Stimulated activated CD4-positive, alpha-beta T cell treated with anti-CD3 and anti-CD28 coated beads, Interleukin-15, amount 100 ng/mL, for 1 hour (primary cell): ENCODE measurements at places on chromosomes 5 and 9.

DNA sequence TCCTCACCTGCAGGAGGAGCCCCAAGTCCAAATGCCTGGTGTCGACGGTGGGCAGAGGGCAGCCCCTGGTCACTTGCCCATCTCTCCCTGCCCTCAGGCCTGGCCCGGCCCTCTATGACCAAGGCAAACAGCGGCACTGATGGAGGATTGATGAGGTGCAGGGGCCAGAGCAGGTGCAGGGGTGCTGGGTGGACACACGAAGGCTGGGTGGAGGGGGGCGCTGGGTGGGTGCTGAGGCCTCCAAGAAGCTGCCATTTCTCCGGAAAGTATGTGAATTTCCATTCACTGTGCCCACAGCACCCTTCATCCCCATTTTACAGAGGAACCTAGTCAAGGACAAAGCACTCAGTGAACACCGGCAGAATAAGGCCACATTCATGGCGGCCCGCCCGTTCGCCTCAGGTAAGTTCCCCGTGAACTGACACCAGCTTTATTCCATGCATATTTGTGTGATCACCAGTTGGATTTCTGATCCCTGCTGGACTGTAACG, 143.8 kb upstream of the PPP1R26 start:
- DNase-seq, result no peak

DNA sequence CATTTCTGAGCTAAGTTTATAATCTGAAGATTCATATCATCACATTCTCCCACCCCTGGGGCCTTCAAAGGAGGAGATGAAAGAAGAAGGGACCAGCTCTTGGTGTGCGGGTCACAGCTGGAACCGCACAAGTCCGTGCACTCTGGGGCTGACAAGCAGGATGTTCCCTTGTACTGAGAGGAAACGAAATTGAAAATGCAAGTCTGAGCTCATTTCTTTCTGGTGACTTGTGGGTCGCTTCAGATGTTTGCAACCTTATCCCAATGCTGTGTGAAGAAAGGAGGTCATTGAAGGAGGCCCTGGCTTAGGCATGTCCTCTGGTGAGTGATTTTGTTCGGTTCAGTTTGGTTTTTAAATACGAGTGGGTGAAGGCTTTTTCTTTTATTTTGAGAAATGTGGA, 59.6 kb downstream of the C9orf152 start:
- DNase-seq, result peak; percentile 18

GRCh38 chr5:1396293-1396816, 48.9 kb downstream of the SLC6A3 start:
- no peak for DNase-seq

- no peak for DNase-seq
Observed at GRCh38 chr9:2859776-2860379, 16.0 kb upstream of the PUM3 start.

- no peak for DNase-seq
Observed at GRCh38 chr5:25301836-25302235, 657.1 kb upstream of the CDH10 start.

- DNase-seq, result no peak
Observed at GRCh38 chr5:5781335-5781734, 358.9 kb downstream of the ICE1 start.

DNA sequence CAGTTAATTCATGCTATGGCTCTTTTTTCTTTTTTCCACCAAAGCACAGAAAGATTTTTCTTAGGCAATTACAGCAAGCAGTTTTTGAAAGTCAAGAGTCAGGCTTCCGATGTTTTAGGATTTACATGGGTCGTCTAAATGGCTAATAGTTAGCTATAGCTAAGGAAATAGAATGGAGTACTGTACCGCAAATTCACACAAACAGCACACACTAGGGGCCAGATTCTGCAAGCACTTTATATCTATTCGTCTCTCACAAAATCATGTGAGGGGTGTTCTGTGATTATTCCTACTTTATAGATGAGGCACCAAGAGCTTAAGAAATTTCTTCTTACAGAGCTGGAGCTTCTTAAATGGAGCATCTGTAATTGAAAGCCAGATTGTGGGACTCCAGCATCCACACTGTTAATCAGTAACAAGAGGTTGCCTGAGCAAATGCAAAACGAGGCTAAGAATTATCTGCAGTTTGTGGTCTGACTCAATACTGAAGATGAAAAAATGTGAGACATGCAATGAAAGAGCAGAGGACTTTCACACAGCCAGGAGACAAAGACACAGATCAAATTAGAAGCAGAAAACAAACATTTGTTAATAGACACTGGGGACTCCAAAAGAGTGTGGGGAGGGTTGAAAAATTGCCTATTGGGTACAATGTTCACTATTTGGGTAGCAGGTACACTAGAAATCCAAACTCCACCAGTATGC, 62.7 kb upstream of the CTXN3 start:
- DNase-seq, result no peak

GRCh38 chr5:134541736-134542376, 16.4 kb downstream of the JADE2 start:
- DNase-seq, result no peak

DNA sequence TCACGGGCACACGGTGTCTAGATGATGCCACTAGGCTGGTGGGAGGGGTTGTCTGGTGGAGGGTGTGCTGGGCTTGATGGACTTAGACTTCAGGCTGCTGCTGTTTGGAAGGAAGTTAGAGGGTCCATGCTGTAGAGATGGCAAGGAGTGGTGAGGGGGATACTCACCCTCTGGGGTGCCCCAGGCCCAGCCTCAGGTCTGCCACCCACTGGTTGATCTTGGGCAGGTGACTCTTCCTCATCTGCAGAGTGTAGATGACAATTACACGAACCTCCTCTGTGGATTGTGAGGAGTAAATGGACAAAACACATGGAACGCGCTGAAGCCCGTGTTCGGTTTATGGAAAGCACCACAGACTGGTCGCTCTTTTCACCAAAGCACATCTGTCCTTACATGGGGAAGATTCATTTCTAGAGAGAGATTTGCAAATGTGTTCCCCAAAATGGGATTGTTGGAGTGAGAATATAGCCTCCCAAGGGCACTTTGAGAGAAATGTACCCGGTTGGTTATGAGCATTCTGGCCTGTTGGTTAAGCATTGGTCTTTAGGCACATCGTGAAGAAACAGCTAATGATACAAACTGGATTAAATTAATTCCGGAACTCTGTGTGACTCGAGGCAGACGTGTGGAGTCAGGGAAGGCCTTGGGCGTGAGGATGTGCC, 58.2 kb downstream of the ZNF618 start:
- no peak for DNase-seq

DNA sequence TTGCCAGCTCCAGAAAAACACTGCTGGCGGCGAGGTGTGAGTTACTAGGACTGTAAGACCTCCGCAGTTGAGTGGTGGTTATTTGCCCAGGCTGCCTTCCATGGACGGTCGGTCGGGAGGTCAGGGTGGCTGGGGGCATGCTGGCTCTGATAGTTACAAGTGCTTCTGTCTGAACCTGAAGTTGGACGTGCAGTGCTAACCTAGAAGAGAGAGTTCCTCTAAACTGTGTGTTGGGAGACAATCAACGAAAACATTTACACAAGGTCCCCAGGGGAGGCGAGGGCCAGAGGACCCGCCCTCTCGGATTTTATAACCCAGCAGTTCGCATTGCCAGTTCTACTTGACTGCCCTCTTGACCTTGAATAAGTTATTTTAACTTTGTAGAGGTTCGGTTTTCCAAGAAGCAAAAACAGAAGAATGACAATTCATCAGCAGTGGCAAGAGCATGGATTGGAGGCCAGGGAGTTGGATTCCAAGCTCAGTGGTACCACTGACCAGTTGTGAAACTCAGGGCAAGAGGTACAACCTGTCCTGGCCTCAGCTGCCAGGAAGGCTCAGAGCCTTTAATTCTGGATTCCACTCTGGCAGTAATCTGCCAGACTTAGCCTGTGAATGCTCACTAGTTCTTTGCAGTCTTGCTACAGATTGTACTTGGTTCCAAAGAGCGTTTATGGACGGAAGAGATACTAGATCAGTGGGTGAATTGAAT, 28.7 kb upstream of the PDE8B start:
- no peak for DNase-seq

DNA sequence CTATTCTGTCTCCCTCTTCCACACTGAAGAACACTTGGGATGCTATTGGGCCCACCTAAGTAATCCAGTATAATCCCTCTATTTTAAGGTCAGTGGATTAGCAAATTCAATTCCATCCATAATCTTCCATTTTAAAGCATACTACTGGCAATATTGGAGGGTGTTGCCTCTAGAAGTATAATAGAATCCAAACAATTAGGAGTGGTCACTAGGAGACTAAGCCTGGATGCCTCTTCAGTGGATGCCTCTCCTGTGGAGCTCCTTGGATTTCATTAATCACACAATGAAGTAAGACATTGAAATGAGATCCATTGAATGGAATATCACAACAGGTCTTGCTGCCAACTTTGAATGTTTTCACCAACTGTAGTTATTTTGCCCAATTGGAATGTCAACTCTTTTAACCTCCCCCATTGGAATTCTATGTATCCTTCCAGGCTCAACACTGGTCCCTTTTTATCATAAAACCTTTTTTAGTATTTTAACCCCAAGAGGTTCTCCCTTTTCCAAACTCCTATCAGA, 311.6 kb downstream of the PLK2 start:
- DNase-seq, result no peak

DNA sequence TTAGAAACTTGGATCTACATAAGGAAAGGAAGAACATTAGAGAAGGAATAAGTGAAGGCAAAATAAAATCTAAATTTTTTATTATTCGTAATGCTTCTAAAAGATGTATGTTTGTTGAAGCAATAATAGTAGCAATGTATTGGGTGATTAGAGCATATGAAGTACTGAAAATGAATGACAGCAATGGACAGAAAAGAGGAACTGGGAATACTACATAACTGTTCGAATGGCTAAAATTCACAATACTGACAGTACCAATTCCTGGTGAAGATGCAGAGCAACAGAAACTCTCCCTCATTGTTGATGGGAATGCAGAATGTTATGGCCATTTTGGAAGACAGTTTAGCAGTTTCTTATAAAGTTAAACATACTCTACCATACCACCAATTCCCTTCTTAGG, 177.3 kb upstream of the SPEF2 start:
- no peak for DNase-seq

- no peak for DNase-seq
Observed at GRCh38 chr5:116358911-116359418, 215.7 kb downstream of the SEMA6A start.

DNA sequence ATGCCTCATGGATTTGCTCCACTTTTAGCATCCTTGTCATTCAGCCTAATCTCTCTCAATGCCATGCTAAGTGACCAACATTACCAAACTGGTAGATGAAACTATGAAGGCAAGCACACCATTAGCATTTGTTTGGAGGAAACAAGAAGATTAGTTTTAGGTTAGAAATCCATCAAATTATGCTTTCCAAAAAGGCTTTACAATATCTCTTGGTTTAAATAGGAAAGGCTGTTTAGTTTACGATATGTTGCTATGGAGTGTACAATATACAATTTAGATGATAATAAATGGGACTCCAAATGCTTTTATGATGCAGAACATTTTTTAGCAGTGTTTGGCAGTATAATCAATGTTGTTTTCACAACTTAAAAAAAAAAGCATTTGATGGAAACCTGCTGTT, 47.8 kb upstream of the CTXN3 start:
- no peak for DNase-seq

DNA sequence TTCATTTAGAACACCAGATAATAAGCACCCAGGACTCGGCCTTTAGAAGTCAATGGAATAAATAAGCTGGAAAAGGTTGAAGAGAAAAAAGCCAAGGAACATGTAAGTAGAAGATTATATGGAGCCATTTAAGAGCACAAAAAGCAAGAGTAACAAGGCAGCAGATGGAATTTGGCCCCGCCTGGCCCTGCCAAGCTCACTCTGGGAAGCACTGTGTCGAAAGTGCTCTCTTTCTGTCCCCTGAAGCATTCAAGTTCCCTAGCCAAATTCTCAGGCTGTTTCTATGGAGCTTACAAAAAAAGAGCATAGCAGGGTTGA, 73.0 kb upstream of the GPR151 start:
- no peak for DNase-seq

GRCh38 chr5:92633875-92634487, 947.0 kb downstream of the NR2F1-AS1 start:
- no peak for DNase-seq

DNA sequence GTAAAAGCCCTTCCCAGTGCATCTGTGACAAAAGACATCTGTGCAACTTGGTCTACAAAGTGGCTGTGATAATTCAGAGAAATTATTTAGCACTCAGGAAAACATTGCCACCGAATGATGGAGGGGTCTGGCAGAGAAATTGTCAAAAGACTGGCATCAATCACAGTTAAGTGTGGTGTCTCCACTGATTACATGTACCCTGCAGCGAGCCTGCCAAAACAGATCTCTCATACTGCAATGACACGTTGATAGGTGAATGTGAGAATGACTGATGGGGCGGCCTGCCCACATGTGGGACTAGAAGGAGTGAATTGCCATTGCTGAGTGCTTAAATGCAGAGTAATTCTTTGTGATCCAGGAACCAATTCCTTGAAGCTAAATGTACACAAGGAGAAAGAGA, 136.4 kb upstream of the PCSK5 start:
- no peak for DNase-seq

DNA sequence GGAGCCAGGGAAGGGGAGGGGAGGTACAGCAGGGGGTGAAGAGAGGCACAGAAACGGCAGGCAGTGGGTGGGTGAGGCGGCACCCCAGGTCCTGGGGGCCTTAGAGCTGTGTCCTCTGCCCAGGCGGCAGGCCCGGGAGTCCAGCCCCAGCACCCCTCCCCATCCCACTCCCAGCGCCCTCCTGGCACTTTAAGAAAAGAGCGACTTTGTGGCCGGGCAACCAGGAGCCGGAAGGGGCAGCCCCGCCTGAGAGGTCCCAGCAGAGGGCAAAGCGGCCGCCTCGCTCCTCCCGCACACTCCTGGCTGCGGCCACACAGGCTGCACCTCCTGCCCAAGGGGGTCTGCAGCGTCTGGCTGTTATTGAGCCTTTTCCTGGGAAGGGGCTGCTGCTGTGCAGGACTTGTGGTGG, 42.6 kb downstream of the NACC2 start:
- DNase-seq, result no peak

- peak; percentile 48 for DNase-seq
Observed at GRCh38 chr5:172806897-172807672, 27.0 kb upstream of the ERGIC1 start.

GRCh38 chr9:87787735-87788134, 61.8 kb downstream of the CTSL start:
- DNase-seq, result no peak

DNA sequence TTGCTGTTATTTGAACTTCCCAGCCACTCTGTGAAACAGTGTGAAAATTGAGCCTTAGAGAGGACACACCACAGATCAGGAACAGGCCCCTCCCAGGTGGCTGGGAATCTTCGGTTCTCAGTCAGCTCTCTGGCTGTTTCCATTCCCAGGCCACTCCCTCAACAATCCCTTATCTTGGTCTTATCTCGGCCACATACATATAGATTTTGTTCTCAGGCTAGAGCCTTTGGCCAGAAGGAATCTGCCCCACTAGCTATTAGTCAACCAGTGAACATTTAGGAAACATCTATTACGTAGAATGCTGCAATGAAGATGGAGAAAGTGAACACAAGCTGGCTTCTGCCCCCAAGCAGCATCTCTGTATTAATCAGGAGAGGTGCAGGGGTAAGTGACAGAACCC, 21.0 kb upstream of the WWC1 start:
- DNase-seq, result no peak

GRCh38 chr9:109557481-109557880, 59.4 kb upstream of the PTPN3 start:
- no peak for DNase-seq
